ENCODE measurements at places on chromosomes 7 and 10. TPM values are rescaled to one million over a fixed set of nuclear protein-coding genes. Genes with fewer than 3 reads are reported as not detected.

DNA sequence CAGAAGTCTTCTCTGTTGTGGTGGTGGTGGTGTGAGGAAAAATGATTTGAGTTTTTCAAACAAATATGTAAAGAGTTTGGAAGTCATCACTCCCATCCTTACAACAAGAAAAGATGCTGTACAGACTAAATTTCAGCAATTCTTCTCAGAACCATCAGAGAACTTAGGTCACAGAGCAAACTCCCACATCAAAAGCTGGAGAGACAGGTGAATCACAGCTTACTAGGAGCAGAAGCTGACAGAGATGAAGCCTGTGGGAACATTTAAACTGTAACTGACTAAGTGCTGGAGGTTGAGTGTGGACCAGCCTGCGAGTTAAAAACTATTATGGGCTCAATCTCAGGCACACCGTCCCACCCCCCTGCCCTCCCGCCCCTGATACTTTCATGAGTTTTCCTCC, 97.3 kb downstream of the AKR1D1 start:
- no peak for DNase-seq

DNA sequence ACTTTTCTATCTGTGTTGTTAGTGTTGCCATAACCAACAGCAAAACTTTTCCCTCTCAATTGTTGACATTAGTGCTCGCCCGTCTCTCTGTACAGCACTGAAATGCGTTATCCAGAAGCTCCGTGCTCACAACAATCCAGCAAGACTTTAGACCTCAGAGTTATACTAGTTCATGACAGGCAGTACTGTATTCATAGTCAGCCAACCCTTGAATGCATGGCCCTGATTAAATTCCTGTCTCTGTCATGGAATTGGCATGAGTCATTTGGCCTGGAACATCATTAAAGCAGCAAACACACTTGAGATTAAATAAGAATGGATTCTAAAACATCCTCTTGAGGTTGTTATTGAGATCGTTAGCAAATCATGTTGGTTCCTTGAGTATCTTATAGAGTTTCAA, 405.5 kb upstream of the C7orf33 start:
- peak; percentile 27 for DNase-seq

GRCh38 chr7:45192621-45193041, 35.0 kb downstream of the RAMP3 start:
- peak; percentile 18 for DNase-seq

DNA sequence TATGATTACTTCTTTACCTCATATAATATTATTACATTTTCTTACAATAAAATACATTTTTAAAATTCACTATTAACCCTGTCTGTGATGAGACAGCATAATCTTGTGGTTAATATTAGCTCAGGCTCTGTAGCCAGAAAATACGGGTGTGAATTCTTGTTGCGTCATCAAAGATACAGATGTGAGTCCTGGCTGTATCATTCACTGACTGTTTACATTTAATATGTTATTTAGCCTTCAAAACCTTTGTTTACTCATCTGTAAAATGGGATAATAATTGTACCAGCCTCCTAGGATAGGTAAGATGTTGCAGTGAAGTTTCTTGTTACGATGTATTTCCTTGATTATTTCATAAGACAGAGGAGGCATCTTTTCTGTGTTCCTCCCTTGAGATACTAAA, 184.7 kb upstream of the PRPS1L1 start:
- no peak for DNase-seq

DNA sequence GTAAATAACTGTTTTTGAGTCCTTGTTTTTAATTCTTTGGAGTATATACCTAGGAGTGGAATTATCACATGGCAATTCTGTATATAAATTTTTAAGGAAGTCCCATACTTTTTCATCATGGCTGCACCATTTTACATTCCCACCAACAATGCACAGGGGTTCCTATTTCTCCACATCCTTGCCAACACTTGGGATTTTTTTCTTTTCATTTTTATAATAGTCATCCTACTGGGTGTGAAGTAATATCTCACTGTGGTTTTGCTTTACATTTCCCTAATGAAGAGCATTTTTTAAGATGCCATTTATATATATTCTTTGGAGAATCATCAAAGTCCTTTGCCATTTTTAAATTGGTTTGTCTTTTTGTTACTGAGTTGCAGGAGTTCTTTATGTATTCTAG, 89.7 kb downstream of the ARID5B start:
- no peak for DNase-seq

DNA sequence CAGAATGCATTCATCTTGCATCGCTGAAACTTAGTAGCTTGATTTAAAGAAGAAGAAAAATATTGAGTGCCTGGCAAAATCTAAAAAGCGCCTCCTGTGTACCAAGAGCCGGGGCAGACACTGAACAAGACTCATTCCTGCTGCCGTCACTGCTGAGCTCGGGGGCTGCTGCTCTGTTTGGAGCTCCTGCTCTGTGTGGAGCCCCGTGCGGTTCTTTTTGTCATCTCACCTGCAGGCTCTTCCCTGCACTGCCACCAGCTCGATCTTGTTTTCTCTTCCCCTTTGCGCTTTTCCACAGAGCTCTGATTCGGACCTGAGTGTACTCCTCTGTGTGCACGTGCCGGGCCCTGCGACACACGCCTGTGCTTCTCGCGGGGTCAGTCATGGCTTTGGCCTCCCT, 462.1 kb upstream of the DPP6 start:
- no peak for DNase-seq

GRCh38 chr10:11679946-11680345, 62.2 kb upstream of the ECHDC3 start:
- no peak for DNase-seq

DNA sequence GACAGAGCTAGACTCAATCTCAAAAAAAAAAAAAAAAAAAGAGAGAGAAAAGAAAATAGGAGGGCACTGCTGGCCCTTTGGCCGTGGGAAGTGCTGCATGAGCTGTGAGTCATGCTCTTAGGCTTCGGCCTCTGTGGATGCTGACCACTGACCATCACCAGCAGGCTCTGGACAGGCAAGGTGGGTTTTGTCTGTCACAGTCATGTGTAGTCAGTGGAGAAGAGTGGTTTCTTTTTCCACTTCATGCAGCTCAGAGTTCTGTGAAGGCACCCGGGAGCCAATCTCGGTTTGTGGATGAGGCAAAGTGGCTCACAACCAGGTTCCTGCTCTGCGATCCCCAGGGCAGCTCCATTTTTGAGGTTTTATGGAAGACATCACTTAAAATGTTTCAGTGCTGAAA, 58.1 kb downstream of the PRTFDC1 start:
- DNase-seq: peak; percentile 97

GRCh38 chr7:96605045-96605716, 104.5 kb downstream of the SEM1 start:
- no peak for DNase-seq

DNA sequence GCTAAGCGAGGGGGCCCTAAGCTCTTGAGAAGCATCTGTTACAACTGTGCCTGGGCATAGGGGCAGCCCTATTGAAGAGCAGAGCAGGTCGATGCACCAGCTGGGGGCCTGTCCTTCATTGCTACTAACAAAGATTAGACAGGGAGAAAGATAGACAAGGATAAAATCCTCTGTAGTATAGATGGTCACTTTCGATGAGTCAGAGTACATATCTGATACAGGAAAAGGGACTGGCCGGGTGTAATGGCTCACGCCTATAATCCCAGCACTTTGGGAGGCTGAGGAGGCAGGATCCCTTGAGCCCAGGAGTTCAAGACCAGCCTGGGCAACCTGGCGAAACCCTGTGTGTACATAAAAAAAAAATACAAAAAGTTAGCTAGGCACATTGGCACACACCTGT, 13.6 kb downstream of the OPTN start:
- DNase-seq: peak; percentile 45

- DNase-seq: no peak
Measured at GRCh38 chr10:44923611-44924010, 12.5 kb downstream of the TMEM72 start.

DNA sequence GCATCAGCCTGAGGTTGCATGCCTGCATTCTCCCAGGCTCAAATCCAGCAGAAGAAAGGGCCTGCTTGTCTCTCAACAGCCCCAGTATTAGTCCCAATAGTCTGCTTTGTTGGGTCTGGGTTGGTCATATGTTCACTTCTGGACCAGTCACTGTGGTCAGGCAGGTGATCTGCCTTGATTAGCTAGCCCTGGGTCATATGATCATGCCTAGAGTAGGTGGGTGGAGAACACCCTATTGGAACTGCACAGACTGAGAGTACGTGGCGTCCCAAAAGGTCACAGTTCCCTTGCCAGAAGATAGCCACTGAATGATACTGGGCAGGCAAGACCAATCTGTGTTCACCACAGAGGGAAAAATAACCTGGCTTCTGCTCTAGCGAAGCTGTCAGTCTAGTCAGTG, 80.1 kb downstream of the SH2D4B start:
- no peak for DNase-seq

DNA sequence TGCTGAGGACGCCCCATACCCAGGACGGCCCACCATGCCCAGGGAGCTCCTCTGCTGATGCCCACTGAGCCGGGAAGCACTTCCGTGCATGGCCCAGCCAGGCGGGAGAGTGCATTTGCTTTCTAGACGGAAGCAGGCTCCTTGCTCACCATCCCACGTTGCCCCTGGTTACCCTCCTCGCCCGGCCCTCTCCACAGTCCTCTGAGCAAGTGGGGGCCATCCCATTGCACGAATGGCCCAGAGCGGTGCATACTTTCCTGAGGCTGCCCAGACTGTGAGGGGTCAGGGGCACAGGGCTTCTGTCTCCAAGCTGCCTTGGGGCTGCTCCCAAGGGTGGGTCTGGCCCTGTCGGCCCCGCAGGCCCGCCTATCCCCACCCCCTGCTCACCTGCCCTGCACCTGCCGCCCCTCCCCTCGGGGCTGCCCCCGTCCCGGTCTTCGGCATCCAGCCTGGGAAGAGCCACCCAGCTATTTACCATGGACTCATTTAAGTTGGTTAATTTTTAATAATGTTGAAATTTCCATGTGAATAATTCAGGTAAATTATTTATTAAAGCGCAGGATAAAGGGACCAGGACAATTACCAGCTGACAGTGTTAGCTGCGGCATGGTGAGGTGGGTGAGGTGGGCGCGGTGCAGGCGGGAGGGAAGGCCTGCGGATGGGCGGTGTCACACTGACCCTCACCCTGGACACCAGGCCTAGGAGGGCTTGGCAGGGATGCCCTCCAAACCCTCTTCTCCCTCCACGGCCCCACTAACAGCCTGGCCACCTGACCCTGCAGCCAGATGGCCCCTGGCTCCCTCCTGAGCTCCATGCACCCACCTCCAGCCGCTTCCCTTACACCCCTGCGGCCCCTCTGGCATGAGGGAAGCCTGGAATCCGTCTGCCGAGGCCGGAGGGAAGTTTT, 104.4 kb downstream of the MICALL2 start:
- no peak for DNase-seq

GRCh38 chr10:130251766-130252165, 115.6 kb downstream of the GLRX3 start:
- DNase-seq: no peak

DNA sequence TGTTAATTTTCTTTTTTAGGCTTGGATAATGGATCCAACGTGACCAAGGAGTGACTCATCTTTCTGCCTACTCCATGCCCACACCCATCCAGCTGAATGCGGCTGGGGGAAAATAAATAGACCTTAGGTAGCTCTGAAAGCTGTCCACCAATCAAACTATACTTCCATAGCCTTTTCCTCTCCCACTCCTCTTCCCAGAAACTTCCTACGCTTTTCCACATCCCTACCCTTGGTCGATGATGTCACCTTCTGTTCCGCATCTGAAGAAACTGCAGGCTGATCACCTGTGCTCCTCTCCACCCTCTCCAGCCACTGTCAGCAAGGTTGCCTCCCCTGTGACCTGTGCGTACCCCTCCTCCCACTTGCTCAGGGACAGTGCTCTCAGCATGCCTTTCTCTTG, 359.8 kb upstream of the KLF6 start:
- DNase-seq: peak; percentile 59

DNA sequence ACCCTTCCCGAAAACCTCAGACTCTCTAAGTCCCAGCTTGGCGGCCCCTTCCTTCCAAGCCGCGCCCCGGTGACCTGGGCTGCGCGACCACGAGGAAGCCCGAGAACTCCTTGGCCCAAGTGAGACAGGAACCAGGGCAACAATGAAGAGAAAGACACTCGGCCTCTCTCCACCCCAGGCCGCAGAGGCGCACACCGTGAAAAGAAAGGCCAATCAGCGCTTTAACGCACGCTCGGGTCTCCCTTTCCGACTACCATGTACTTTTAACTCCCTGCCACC, 166.4 kb upstream of the PPP1R3A start:
- no peak for DNase-seq

DNA sequence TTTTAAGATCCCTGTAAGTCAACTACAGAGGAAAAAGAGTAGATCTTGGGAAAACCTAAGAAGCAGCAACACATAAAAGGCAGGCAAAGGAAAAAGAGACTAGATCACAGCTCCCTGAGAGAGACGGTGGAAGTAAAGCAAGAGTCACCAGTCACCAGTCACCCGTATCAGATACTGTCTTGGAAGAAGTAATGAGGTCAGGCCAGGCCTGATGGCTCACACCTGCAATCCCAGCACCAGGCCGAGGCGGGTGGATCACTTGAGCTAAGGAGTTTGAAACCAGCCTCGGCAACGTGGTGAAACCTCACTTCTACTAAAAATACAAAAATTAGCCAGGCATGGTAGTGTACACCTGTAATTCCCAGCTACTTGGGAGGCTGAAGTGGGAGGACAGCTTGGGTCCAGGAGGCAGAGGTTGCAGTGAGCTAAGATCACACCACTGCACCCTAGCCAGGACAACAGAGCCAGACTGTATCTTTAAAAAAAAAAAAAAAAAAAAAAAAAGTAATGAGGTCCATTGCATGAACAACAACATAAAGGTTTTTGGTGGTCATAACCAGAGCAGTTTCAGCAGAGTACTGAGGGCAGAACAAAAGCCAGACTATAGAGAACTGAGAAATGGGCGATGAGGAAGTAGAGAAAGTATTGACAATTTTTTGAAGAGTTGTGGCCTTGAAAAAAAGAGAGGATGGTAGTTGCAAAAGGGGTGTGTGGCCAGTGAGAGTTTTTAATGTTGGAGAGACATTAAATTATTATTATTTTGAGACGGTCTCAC, 16.9 kb downstream of the ZNF713 start:
- DNase-seq: no peak

- no peak for DNase-seq
Measured at GRCh38 chr7:85480666-85481065, 293.8 kb upstream of the SEMA3D start.

DNA sequence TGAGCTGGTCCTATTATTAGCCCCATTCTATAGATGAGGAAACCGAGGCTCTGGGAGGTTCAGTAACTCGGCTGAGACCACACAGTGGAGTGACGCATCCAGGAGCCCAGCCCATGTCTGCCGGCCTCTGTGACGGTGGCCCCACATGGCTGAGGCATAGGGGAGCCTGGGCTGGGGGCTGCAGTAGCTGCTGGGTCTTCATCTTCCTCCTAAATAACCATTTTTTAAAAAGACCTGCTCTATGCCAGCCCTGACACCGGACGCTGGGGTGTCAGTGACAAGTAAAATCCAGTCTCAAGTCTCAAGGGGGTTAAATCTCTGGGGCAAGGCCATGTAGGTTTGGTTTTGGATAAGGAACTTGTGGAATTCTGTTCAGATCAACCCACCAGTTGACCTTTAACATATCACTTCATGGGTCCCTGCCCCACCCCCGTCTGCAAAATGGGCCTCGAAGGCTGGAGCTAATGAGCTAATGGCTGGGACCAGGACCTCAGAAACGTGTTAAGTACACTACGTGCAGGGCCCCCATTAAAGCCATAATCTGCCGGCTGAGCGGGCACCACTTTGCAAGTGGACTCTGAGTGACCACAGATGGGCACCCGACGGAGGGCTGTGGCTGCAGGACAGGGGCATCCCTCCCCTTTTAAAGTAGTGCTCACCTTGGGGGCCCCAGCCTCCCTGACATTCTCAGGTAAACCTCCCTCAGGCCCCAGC, 136.5 kb upstream of the UNC5B start:
- no peak for DNase-seq

The MALRD1 gene
- not detected for total RNA-seq

The ODAD2 gene
- total RNA-seq: 53.3 TPM

The MBL2 gene
- not detected for total RNA-seq

The PAOX gene
- 6.1 TPM for total RNA-seq

The CARD11 gene
- 16.9 TPM for total RNA-seq

All from A172 (cell line).